ENCODE measurements at places on chromosomes 7 and 10.

- no peak for DNase-seq
These were observed 109.0 kb downstream of the CCDC71L start for GRCh38 chr7:106551936-106552335.

- DNase-seq, result no peak
These were observed 126.7 kb downstream of the NRCAM start for GRCh38 chr7:108329514-108329913.

DNA sequence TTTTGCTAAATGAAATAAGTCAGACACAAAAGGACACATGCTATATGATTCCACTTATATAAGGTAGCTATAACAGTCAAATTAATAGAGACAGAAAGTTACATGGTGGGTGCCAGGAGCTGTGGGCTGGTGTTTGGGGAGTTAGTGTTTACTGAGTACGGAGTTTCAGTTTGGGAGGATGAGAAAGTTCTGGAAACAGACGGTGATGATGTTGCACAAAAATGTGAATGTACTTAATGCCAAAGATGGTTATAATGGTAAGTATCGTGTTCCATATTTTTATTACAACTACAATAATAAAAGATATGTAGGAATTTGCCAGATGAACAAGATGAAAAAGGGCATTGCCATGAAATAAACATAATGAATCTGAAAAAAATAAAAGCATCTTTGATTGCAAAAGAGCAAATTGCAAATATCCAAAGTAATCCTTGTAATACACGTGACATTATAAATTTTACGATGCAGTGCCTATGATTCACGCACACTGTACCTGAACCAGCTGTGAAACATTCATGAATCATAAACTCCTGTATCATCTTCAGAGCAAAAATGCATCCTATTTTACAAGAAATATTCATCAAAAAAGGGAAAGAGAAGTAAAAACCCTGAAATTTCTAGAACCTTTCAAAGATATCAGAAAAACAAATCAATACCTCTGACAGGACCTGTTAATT lies 676.7 kb downstream of the PCDH15 start:
- DNase-seq, result no peak

- DNase-seq, result no peak
These were observed 173.2 kb upstream of the KIAA1217 start for GRCh38 chr10:24035761-24036160.

DNA sequence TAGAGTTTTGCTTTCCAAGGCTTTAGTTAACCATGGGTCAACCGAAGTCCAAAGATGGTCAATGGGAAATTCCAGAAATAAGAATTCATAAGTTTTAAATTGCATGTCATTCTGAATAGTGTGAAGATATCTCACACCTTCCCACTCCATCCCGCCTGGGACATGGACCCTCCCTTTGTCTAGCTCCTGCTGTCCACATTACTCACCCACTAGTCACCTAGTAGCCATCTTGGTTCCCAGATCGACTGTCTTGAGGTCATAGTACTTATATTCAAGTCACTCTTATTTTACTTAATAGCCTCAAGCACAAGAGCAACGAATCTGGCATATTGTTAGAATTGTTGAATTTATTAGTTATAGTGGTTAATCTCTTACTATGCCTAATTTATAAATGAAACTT lies 366.6 kb downstream of the PRPF18 start:
- no peak for DNase-seq

GRCh38 chr7:90843472-90843871 lies 247.4 kb downstream of the CDK14 start:
- no peak for DNase-seq

DNA sequence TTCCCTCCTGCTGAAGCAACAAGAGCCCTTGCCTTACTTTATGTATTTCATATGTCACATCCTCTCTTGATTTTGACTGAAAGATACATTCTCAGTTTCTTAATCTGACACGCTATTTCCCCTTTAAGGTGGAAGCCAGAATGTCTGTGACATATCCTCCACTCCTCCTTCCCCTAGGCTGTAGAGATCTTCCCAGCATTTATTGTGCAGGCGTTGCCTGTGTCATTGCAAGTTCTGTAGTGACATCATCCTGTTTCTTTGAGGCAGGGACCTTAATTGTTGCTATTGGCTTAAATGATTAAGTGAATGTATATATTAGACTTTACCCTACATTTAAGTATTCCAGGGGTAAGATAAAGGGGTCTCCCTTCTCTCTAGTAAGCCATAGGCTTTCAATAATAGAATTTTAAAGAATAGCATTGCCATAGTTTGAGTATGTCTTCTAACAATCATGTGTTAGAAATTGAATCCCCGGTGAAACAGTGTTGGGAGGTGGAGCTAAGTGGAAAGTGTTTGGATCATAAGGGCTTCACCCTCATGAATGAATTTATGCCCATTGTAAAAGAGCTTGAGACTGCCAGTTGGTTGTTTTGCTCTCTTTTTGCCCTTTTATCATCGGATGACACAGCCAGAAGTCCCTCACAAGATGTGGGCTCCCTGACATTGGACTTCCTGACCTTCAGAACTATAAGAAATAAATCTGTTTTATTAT lies 189.5 kb upstream of the CDC14C start:
- no peak for DNase-seq

GRCh38 chr10:120076996-120077706 lies 184.6 kb downstream of the SEC23IP start:
- DNase-seq, result no peak

GRCh38 chr7:28121496-28121895 lies 59.1 kb downstream of the JAZF1 start:
- no peak for DNase-seq
